Left renal cortex interstitium (tissue), 4 donors: ENCODE measurements at places on chromosomes 3 and 15. TPM values are rescaled to one million over a fixed set of nuclear protein-coding genes. Genes with fewer than 3 reads are reported as not detected.

Gene EPHA3
- polyA plus RNA-seq: 4.9 TPM

- DNase-seq: no peak
Measured at GRCh38 chr15:67685008-67685599, 140.2 kb upstream of the SKOR1 start.

- no peak for DNase-seq
Measured at GRCh38 chr3:52034651-52035050, 21.7 kb downstream of the DUSP7 start.

Gene TMEM202
- not detected for polyA plus RNA-seq

Gene TRIM42
- polyA plus RNA-seq: not detected

Gene REC114
- 0.18 TPM for polyA plus RNA-seq

DNA sequence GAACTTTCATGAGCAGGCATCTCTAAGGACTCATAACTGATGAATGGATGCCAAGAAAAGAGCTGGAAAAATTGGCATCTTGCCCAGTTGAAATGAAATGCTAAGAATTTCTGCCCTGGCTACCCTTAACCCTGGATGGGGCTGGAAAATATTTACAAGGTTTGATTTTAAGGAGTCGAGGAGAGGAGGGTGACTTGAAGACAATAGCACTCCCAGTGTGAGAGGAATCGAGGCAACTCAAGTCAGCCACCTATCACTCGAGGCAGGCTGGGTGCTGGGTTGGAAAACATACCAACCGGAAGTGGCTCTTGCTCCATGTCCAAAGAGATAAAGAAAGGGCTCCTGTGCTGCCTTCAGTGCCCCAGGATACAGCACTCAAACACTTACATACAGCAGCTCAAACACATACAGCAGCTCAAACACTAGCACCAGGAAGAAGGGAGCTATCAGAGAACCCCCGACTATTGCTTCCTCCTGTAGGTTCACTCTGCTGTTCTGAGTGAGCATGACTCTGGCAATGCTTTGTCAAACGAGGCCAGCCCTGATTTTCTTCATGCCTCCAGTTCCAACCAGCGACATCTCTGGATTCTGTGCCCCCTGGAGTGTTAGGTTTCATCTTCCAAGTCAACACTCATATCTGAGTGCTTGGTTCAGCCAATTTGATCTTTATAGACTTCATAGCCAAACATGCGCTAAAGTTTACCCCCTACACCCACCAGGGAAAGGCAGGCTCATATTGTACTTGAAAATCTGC lies 4.9 kb downstream of the PRICKLE2 start:
- no peak for DNase-seq
